ENCODE measurements at places on chromosomes 3 and 15.

DNA sequence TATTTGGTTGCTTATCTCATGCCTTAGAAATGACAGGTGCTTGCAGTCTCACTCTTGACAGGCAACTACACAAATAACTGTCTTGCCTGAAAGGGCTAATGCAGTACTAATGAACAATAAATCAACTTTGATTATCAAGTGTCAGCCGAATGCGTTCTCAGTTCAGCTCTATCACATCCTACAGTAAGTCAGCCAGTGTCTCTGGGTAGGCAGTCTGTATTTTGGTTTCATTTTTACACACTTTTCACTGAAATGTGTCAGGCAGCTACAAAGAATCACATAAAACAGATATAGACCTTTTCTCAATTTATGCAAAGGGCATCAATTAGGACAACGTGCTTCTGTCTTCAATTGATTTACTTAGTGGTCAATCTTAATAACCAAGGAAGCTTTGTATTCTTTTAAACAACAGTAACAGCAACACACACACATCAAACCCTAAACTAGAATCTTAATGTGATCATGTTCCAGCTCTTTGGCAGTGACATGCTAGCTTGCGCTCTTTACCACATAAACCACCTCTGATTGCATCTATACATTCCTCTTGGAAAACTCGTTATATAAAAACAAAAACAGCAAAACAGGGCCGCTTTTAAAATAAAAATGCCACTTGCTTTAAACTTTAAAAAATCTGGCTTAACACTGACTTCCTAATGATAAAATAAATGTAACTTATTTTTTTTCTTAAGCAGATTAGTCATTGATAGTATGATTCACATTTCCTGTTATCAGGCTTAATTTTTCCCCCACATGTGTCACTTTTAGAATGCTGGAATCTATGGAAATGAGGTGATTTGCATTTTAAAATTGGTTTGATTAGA, 520.4 kb downstream of the FOXP1 start:
- DNase-seq: no peak

- no peak for DNase-seq
Observed at GRCh38 chr3:64238971-64239667, 13.9 kb upstream of the PRICKLE2 start.

DNA sequence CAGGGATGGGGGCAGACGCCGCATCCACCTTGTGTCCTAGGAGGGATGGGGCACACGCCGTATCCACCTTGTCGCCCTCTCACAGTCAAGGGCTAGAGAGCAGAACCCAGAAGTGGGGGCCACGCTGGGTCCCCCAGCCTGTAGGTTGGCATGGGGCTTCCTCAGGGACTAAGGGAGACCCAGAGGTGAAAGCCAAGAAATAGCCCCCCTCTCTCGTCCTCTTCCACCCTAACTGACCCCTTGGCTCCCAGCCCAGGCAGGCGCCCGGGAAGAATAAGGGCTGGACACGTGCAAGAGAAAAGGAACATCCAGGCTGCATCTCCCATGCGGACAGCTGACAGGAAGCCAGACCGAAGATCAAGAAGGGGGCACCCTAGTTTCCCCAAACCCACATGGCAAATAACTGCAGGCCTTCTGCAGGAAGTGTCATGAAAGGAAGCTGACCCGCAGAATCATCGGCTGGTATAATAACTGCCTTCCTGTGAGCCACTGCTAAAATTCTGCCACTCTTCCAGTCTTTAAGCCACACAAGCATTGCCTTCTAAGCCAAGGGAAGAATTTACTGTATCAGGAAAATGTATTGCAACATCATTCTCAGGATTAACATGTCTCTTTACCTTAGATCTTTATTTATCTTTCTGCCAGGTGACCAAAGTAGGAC, 38.5 kb upstream of the TFRC start:
- DNase-seq: no peak

DNA sequence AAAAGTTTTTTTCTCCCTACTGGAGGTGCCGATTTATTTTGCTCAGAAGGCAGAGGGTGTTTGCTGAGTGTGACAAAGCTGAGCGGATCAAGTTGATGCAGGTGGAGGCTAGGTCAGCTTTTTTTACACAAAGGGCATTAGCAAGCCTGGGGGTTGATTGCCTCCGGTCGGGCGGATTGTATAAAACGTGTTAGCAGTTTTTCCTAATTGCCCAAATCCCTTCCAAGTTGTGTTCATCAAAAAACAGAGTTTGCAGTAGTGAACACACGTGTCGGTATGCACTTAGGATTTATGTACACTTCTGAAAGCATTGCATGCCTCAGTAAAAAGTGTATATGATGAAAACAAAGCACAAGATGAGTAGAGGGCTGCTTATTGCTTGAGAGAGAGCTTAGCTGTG, 2.6 kb downstream of the GPR160 start:
- no peak for DNase-seq

DNA sequence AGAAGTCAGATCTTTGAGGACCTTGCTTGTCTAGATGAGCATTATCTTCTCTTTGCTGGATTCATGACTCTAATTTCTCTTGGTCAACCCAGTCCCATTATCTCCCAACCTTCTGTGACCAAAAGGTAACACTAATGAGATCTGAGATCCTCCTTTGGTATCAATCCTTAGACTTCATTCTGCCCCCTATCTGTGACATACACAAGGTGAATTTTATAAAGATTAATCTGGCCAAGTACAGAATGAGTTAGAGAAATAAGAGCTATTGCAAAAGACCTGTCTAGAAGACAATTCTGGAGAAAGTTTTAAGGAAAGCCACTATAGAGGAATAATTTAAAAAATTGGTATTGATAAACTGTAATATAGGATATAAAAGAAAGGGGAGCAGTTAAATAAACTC, 113.8 kb upstream of the KCNMB2 start:
- no peak for DNase-seq

- no peak for DNase-seq
Observed at GRCh38 chr15:80906159-80906766, 83.4 kb downstream of the MESD start.

GRCh38 chr3:68743521-68743920, 188.8 kb downstream of the TAFA4 start:
- no peak for DNase-seq

GRCh38 chr3:37301980-37302708, 127.8 kb upstream of the LRRFIP2 start:
- DNase-seq: no peak

DNA sequence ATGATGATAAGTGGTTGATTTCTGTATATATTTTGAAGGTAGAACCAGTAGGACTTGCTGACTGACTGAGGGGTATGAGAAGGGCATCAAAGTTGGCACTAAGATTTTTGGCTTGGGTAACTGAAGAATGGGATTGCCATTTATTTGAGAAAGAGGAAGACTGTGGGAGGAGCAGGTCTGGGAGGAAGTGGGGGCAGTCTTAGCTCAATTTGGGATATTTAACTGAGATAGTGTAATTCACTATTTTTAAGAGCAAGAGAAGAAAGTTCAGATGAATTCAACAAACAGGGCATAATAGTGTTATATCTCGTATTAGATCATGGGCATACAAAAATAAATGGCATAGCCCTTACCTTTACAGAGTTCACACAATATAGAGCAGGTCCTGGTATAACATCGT, 1.7 kb downstream of the BUB1B start:
- DNase-seq: no peak

All from stimulated activated effector memory CD8-positive, alpha-beta T cell treated with anti-CD3 and anti-CD28 coated beads, Interleukin-12 subunit alpha, Interleukin-12 subunit beta, amount 100 ng/mL, for 72 hours (primary cell).